RKO (cell line): ENCODE measurements at places on chromosomes 2 and 18.

DNA sequence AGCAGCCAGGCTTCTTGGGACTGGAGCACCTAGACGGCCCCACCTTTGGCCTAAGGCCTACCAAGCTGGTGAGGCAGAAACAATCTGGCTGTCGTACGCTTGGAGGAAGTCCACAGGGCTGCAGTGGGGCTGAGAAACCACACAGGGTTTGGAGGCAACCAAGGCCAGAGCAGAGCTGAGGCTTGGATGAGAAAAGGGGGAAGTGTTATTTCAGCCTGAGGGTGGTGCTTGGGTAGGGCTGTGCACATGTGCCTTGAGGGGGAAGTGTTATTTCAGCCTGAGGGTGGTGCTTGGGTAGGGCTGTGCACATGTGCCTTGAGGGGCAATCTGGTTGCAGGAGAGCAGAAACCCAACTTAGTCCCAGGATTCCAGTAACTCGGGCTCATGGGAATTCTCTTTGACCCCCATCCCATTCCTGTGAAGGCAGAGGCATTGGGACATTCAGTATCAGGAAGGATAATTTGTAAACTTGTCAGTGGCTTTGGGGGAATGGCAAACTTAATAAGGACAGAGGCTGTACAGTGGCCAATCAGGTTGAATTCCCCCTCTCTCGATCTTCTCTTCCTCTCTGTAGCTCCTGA lies 971 bp upstream of the FBXO41 start:
- peak; percentile 7 for DNase-seq

DNA sequence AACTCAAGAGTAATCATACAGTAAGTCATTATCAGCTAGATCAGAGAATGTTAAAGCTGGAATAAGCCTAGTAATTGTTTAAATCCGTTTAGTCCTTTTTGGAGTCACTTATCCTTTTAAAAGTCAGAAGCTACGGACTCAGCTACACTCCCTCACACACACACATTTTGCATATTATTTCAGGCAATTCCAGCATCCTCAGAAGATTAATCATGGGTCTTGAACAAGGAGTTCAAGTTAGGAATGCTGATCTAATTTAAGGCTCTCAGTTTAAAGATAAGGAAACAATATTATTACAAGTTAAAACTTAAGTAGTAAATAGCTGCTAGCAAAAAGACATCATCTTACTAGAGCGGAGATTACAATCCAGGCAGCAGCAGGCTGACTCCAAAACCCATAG lies 74.3 kb downstream of the GTF3C3 start:
- no peak for DNase-seq

DNA sequence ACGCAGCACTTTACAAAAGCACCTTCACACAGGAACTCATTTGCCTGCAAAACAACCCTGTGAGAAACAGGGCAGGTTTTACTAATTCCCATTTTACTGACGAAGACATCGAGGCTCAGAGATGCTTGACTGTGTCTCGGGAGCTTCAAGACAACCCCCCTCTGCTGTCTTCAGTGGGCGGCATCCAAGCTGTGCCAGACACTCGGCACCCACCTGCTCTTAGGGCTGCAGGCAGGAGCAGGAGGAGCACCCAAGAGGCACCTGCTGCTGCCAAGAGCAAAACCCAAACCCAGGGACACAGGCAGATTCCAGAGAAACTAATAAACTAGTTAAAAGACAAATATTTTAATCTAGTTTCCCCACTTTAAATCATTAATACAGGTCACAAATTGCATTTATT lies 67.9 kb downstream of the PPP4R1 start:
- DNase-seq = no peak

DNA sequence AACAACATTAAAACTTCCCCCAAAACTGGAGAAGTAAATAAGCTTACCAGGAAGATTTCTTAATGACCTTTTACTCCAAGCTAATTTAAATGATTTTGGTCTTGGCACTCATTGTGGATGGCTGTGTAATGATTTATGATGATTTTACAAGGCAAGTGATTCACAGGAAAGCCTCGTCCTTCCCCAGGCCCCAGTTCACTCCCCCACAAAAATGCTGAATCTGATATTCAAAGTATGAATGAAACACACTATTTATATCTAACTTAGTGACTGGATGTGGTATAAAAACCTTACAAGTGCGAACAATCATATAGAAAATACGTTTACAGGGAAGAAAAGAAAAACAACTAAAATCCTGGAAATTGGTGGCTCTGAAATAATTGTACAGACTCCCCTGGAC lies 49.8 kb downstream of the ZNF516 start:
- DNase-seq = peak; percentile 44

DNA sequence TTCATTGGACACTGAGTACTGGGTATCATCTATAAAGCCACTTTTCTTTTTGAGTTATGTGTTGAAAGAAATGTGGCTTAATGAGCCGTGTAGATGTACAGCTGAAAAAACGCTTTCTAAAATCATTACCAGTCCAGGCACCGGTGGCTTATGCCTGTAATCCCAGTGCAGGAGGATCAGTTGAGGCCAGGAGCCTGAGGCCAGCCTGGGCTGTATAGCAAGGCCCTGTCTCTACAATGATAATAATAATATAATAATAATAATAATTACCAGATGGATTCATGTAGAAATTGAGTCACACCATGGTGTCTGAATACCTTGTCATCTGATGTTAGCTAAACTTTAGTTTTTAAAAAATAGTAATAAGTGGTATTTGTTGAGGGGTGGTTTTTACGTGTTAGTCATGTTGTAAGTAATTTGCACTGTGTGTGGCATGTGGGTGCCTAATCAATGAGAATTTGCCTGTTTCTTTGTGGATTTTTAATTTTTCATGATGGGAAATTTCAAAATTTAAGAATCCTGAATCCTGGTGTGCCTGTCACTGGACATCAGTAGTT lies 30.1 kb downstream of the NCK2 start:
- DNase-seq = no peak

DNA sequence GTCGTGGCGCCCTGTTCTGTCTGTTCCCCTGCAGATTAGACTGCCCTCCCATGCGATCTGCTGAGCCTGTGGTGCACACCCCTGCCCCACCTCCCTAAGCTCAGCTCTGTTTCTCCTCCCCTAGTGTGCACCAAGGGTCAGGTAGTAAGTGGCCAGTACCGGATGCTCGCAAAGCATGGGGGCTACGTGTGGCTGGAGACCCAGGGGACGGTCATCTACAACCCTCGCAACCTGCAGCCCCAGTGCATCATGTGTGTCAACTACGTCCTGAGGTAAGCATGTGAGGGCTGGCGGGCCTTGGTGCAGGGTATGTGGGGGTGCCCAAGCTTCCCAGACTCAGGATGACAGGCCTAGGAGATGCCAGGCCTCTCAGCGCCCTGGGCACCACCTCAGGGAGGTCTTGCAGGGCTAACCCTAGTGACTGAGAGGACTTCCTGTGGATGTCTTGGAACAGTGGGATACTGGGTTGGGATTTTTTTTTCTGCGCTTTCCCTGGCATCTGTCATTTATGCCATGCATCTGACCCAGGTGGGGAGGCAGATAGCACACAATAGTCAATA lies 78.4 kb downstream of the EPAS1 start:
- no peak for DNase-seq

DNA sequence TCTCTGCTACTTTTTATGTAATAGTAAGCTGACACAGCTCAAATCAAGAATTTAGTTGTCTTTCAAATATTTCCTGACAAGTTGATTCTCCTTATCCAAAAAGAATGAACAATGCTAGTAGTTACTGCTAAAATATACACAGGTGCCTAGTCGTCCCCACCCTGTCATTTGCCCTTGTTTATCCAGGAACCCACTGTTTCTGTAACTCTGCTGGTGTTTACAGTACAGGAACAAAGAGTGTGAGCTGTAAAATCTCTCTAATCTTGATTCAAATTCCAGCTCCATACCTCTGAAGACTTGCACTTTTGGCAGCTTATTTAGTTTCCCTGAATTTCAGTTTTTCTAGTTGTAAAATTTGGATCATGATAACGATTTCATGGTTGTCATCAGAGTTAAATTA lies 21.1 kb upstream of the SCYGR2 start:
- no peak for DNase-seq

DNA sequence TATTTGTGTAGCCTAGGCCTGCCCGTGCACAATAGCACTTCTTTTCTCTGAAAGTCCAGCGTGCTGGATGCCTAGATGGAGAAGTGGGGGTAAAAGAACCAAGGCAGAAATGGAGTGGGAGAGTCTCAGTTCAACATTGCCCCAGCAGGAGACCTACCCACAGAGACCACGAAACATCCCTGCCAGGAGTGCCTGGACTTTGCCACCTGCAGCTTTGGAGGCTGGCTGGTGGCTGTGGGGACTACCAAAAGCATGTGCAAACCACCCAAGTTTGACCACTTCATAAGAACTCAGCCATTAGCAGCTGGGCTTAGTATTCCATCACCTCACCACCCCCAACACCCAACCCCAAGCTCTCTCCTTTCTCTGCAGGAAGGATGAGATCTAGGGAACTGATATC lies 416.9 kb upstream of the ID2 start:
- no peak for DNase-seq

DNA sequence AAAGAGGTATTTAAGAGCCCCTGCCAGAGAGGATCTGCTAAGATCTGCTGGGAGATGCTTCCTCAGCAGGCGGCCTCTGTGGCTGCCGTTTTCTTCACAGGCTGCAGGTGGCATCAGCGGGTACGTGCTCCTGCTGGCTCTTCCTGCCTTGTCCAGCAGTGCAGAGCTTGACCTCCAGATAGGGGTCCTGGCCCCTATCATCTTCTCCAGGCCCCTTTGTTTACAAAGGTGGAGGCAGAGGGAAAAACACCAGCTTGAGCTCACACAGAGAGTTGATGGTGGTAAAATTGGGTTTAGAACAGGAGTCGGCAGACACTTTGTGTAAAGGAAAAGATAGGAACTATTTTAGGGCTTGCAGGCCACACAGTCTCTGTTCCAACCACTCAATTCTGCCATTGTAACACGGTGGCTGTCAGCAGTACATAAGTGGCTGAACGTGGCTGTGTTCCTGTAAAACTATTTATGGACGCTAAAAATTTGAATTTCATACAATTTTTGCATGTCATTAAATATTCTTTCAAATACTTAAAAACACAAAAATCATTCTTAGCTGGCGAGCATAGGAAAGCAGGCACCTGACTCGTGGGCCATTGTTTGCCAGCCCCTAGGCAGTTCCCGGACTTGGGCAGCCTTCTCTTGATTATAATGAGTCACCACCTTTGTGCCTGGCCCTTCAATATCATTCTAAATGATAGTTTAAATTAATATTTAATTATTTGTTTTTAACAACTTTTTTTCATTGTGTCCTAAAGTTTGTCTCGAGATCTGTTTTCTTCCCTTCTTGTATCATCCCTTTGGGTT lies 98.2 kb upstream of the B3GNT7 start:
- DNase-seq = peak; percentile 65

- DNase-seq = no peak
Measured at GRCh38 chr18:71743634-71744033, 800.5 kb downstream of the CBLN2 start.

DNA sequence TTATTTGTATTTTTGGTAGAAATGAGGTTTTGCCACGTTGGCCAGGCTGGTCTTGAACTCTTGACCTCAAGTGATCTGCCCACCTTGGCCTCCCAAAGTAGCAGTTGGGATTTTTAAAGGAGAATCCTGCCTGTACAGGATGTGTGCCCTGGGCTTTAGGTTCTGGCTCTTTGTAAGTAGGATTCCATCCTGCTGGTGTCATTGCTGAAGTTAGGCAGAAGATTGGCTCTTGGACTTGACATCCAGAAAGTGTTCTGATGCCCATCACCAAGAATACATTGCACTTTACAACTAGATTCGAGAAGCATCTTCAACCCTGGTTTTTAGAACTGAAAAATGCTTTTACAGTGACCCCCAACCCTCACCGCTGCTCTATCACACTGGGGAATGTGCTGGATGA lies 4.4 kb upstream of the TWIST2 start:
- DNase-seq = no peak

GRCh38 chr2:99662761-99663341 lies 173.0 kb upstream of the REV1 start:
- DNase-seq = no peak

- no peak for DNase-seq
Measured at GRCh38 chr2:160507464-160507863, 13.9 kb upstream of the RBMS1 start.

GRCh38 chr2:155141418-155141817 lies 442.9 kb downstream of the KCNJ3 start:
- DNase-seq = no peak

DNA sequence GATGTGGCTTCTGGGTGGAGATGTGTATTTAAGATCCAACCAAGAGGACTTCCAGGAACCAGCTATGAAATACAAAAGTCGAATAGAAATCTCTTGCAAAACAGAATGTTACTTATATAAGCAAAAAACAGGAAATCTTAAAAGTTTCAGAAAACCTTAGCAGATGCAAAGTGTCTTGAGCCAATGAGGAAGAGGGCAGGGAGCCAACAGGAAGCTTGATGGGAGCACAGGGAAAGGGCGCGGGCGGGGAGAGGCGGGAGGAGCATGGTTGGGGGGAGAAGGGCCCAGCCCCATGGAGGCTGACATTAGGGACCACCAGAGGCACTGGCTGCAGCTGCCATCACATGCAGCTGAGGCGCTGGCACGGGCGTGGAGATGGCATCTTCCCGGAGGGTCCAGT lies 203.3 kb downstream of the SNTG2 start:
- DNase-seq = no peak

DNA sequence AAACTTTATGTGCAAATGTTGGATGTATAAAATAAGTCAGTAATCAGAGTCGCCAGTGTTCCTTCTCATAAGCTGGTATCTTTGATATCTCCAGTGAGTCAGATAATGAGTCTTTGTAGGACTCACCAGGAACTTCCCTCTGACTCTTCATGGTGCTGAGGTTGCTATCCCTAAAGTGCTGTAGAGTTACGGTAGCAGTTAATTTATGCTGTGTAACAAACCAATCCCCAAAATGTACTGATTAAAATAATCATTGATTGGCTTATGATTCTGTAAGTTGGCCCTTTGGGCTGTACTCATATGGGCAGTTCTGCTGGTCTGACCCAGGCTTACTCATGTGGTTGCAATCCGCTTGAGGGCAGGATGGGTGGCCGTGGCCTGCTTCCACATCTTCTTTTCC lies 43.8 kb downstream of the MAIP1 start:
- peak; percentile 19 for DNase-seq

GRCh38 chr2:233764264-233764663 lies 4.2 kb downstream of the UGT1A1 start:
- DNase-seq = no peak
